ENCODE measurements at places on chromosomes 6 and 20.

DNA sequence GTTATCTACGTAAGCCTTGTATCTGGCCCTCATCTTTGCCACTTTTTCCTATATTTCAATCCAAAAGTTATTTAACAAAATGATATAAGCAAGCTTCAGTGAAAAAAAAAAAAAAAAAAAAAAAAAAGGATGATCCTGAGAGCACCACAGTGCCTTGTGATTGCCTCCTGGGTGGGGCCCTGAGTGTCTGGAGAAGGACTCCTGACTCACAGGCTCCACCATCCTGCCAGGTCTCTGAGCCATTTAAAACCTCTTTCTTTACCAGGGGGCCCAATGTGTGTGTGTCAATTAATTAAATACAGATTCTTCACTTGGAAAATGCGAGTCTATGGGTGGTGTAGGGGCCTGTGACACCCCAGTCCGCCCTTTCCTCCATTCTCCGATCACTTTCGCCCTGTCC lies 105.2 kb downstream of the SMOC2 start:
- no peak for DNase-seq

DNA sequence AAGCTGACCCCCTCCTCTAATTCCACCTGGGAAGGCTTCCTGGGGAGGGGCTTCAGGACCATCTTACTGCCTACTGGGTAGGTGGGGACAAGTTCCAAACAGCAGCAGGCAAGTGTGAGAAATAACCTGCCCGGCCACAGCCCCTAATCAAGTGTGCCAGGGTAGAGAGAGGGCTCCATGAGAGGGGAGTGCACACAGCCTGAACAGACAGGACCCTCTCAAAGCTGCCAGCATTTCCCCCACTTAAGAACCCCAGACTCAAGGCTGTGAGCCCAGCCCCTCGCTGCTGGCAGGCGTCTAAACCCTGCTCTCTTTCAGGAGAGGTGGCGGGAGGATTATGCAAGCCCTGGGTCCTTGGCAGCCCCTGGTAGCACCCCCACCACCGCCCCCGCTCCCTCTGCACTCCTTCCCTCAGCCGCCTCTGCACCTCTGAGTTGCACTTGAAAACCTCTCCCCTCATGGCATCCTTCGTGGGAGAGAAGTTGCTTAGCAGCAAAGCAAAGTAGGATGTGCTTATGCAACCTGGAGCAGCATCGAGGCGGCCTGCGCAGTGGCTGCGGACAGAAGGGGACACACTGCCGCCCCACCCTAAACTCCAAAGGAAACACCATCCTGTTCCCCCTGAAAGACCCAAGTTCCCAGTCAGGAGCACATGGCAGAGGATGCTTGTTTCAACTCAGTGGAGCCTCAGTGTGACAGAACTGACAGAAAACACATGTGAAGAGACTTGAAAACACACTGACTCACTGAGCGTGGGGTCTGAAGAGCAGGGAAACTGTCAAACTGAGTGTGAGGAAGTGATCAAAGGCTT lies 10.5 kb downstream of the DDRGK1 start:
- no peak for DNase-seq

DNA sequence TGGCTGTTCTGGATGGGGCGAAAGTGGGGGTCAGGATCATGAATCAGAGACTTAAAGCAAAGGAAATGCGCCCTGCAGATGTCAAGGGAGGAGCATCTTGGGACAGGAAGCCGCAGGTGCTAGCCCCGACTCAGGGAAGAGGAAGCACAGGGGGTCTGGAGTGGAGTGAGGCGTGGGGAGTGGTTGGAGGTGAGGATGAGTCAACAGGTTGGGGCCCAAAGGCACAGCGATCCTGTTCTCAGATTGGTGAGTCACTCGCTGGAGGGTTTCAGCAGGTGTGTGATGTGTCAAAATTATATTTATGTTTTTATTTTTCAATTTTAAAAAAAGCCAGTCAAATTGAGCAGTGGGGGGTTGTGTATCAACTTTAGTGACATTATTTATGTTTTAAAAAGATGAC lies 19.0 kb downstream of the PACSIN1 start:
- DNase-seq: no peak

- no peak for DNase-seq
These were observed 280.3 kb downstream of the CDC5L start for GRCh38 chr6:44667668-44668390.

DNA sequence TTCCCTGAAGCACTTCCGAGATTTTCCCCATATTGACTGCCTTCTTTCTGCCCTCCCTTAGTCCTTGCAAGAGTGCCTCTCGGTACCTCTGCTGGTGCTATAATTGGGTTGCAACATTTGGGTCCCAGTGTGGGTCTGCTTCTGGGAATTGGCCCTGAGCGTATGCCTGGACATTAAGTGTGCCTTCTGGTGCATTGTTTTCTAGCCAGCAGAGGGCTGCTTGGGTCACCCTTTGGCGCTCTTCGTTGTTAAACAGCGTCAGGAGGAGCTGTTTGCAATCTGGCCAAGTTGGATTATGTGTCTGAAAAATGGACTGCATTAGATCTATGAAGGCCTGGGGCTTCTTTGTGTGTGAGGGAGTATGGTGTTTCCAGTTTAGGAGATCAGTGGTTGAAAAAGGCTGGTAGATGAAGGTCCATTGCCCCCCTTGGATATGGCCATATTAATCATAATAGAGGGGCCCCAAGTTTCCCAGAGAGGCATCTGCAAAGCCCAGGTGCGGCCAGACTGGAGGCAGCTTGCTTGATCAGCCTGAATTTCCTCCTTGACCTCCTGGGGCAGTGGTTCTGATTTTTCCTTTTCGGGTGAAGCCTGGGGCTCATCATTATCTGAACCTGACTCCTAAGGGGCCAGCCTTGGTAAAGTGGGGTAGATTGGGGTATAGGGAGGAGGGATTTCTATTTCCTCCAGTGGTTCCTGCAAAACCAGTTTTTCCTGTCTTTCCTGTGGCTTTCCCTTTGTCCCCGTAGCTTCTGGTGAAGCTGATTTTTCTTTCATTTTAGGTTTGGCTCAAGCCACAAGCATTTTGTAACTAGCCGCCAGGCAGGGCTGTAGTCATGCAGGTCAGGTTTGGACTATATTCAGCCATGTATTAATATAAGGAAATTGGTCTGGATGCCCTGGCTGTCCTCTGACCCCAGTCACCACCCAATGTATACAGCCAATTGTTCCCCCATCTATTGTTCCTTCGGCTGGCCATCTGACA lies 85.4 kb upstream of the GPR6 start:
- no peak for DNase-seq

DNA sequence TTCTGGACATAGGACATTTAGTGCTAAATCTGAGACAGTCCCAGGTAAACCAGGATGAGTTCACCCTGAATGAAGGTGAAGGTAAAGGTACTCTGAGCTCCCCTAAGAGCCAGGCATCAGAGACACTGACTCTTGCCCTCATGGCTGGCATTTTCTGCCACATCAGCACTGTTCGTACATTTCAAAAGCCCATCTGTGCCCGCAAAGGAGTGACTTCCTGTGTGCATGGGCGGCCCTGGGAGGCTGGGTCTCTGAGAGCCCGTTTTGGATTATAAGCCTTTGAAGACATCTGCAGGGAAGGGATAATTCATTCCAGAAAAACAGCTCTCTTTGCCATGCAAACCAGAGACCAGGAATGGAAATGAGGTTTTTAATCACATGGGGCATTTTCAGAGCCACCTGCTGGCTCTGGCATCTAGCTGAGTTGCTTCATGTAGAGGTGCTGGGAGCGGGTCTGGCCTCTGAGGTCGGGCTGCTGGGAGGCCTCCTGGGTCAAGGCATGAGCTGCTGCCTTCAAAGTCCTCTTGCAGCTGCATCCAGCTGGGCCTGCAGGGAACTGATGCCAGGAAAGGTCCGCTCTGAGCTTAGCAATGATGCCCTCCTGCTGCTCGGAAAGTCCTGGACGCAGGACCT lies 348.3 kb downstream of the DHX35 start:
- no peak for DNase-seq

GRCh38 chr6:167668754-167669552 lies 157.8 kb upstream of the AFDN start:
- DNase-seq: no peak

- DNase-seq: no peak
These were observed 701.8 kb upstream of the FLRT3 start for GRCh38 chr20:15039088-15039752.

GRCh38 chr6:157287247-157287850 lies 36.0 kb downstream of the TMEM242 start:
- DNase-seq: no peak

GRCh38 chr6:135576055-135576454 lies 78.5 kb upstream of the AHI1 start:
- no peak for DNase-seq

DNA sequence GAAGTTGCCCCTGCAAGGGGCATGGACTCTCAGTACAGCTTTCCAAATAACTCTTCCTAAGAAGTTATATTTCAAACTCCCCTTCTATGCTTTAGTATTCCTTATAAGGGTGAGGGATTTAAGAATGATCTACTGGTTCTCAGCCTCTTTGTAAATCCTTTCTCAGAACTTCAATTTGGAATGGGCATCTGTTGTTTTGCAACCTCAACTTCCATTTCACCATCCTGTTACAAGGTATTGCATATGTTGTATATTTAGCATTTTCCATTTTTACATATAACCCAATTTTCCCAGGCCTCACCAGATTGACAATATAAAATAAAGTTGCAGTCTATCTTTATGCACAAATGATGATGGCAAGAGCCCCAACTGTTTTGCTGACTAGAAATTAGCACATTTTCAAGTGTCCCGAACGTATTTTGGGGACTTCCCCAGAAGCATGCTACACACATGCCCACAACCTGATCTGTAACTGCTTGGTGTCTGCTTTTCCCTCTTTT lies 154.9 kb upstream of the CARMIL1 start:
- DNase-seq: no peak

GRCh38 chr6:44237813-44238433 lies 9.0 kb upstream of the HSP90AB1 start:
- DNase-seq: no peak

DNA sequence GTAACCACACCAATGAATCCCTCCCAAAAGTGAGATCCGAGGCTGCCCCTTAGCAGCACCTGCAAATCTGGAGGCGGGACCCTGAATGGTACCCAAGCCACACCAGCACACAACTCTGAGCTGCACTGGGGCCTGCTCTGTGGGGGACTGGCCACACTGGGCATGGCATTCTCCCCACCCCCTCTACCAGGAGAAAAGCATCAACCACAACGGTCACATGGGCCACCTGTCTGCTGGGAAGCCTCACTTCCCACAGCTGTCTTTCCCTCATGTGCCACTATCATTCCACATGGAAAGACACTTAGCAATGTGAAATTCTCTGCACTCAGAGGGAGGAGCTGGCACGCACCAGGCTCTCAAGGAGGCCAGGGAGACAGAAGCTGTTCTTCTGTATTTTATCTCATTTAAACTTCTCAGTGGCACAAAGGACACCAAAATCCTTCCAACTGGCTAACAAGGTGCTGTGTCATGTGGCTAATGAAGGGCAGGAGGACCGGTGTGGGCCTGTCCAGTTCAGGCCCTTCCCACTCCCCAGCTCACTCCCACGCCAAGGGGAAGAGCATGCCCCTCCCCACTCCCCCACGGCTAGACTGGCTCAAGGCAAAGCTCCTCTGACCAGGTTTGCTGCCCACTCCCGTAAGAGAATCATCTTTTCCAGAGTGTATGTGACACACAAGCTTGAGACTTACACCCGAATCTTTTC lies 19.0 kb downstream of the YTHDF1 start:
- no peak for DNase-seq

- no peak for DNase-seq
These were observed 44.8 kb downstream of the PMEPA1 start for GRCh38 chr20:57664924-57665588.

DNA sequence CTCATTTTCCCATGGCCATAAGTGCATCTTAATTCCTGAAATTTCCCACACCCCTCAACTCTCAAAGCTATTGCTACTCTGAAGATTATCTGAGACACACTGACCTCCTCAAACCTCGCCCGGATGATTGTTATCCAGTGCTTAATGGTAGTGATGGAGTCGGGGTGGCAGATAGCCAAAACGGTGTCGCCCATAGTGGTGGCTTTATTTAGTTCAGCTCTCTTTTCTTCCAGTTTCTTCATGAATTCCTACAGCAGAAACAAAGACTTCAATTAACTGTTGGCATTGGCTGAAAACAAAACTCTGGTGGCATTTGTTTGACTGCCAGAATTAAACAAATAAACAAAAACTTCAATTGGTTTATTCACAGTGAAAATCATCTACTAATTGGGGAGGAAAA lies 165.4 kb downstream of the DST start:
- DNase-seq: no peak

DNA sequence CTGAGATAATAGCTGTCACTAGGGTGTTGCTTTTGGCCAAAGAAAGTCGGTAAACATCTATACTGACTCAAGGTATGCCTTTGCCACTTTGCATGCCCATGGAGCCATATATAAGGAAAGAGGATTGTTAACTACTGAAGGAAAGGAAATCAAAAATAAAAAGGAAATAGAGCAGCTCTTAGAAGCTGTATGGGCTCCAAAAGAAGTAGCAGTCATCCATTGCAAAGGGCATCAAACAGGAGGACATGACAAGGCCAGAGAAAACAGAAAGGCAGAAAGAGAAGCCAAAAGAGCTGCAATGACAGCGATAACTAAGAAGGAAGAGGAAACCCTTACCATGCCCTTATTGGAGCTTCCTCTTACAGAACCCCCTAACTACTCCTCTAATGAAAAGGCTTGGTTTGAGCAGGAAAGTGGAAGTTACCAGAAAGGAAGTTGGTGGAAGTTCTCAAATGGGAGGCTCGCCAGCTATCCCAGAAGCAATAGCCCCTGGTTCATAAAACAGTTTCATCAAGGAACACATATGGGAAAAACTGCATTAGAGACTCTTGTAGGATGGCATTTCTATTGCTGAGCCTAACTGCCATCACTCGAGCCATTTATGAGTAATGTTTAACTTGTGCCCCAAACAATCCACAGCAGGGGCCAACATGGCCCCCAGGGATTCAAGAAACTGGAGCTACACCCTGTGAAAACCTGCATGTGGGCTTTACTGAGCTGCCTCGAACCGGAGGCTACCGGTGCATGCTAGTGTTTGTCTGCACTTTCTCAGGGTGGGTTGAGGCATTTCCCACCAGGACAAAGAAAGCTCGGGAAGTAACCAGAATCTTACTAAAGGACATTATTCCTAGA lies 7.0 kb downstream of the IL22RA2 start:
- DNase-seq: no peak

Data from NCI-H524 treated with DMSO at 0.1 percent for 48 hours (cell line).